CD4-positive, alpha-beta T cell (primary cell): ENCODE measurements at places on chromosomes 1 and 21. TPM values are rescaled to one million over a fixed set of nuclear protein-coding genes. Genes with fewer than 3 reads are reported as not detected.

GRCh38 chr1:116273042-116273783, 99.8 kb upstream of the ATP1A1 start:
- H3K27ac ChIP-seq = no peak overlapping the region
- no peaks in the 10 kb centered on the region for H3K27me3 ChIP-seq

Gene GALNT2
- total RNA-seq = 11.0 TPM

- no peaks in the 10 kb centered on the region for H3K27me3 ChIP-seq
- DNase-seq = no peak
- H3K4me1 ChIP-seq = no peaks in the 10 kb centered on the region
- no peak overlapping the region for H3K27ac ChIP-seq
Observed at GRCh38 chr1:159300146-159300545, 2.0 kb upstream of the FCER1A start.

- H3K36me3 ChIP-seq = no peaks in the 10 kb centered on the region
- no peak overlapping the region for H3K27ac ChIP-seq
- H3K4me3 ChIP-seq = no peak overlapping the region
- peaks cover 28% of the 10 kb centered on the region for H3K27me3 ChIP-seq
- H3K4me1 ChIP-seq = peaks cover 14% of the 10 kb centered on the region
Observed at GRCh38 chr1:110134050-110134595, 16.2 kb upstream of the SLC6A17 start.

- H3K4me3 ChIP-seq = peak within 1 kb of the TSS; percentile 79
- peak within 1 kb of the TSS; percentile 33 for H3K27ac ChIP-seq
- H3K4me1 ChIP-seq = peaks cover 30% of the 10 kb centered on the region
- peak; percentile 25 for DNase-seq
Observed at GRCh38 chr1:84996846-84997666, at the start of gene MCOLN2. Gene MCOLN2 (minus strand): TSS chr1:84997113. CDS start chr1:84996872, 241 bp downstream.

- no peak for DNase-seq
- H3K4me1 ChIP-seq = peaks cover 13% of the 10 kb centered on the region
- H3K27me3 ChIP-seq = no peaks in the 10 kb centered on the region
- H3K4me3 ChIP-seq = no peak overlapping the region
- H3K36me3 ChIP-seq = no peaks in the 10 kb centered on the region
- no peak overlapping the region for H3K27ac ChIP-seq
Observed at GRCh38 chr21:45695086-45695485, 51.6 kb downstream of the PCBP3 start.

Gene FAM167B
- 0.38 TPM for total RNA-seq

Gene KCNA3
- total RNA-seq = 118 TPM

- peaks cover 40% of the 10 kb centered on the region for H3K36me3 ChIP-seq
- no peak for DNase-seq
- H3K27ac ChIP-seq = peak overlapping the region; percentile 80
- H3K4me3 ChIP-seq = peak overlapping the region; percentile 23
- H3K27me3 ChIP-seq = no peaks in the 10 kb centered on the region
- peaks cover 57% of the 10 kb centered on the region for H3K4me1 ChIP-seq
Observed at GRCh38 chr1:21278860-21279845, 11.1 kb downstream of the ECE1 start.
